ENCODE measurements at places on chromosomes 3 and 15.
A peak's percentile ranks its signal among the peaks of the same experiment; 100 is the strongest.

GRCh38 chr15:75532413-75533250, 46.5 kb downstream of the PTPN9 start:
- DNase-seq, result peak; percentile 6

DNA sequence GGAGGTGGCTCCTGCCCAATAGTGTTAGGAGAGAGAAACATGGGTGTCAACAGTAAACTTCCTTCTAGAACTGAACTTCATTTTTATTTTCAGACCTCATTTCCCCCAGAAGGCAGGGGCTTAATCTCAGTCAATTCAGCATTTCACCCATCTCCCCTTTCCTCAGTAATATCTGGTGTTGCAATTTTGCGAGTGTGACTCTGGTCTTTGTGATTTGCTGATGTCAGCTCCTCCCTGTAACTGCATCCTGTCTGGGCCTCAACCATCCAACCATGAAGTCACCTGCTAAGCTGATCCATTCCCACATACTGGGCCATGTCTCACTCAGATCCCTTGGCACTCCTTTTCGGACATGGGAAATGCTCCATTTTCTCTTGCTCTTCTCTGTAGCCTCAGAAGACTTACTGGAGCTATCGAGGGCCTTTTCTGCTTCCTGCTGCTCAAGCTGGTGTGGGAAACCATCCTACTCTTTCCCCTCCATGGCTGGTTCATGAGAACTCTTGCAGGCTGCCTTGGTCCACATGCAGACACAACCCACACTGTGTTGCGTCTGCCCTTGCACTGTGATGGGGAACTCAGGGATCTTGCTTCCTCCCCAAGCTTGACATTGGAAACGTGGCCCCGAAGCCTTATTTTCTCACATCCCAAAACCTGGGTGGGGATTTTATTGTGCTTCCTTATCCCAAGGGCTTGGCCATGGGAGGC, 24.6 kb downstream of the CCR4 start:
- no peak for DNase-seq

DNA sequence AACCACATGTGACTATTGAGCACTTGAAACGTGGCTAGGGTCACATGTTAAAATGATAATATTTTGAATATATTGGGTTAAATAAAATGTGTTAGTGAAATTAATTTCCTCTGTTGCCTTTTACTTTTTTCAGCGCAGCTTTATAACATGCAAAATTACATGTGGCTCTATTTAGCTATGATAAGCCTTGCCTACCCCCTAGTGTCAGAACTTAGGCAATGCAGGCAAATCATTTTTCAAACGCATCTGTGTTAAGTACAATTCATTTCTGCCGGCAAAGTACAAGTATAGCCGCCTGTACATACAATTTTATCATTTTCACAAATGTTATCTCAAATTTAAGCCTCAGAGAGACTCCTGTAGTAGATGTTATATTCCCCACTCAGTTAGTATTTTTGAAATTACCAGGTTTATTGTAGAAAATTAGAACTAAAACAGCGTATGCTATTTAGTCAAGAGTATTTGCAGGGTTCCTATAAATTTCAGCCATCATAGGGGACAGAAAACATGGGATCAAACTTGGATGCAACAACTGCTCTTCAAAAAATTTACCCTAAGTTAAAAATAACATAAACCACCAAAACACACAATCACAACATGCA, 56.1 kb downstream of the TAFA4 start:
- peak; percentile 65 for DNase-seq

- DNase-seq, result no peak
These were observed 445.4 kb upstream of the DPH6 start for GRCh38 chr15:35991386-35991785.

- DNase-seq, result no peak
These were observed 17.7 kb downstream of the KLF15 start for GRCh38 chr3:126339466-126339865.

Measured in CD4-positive, alpha-beta T cell treated with Interleukin-12 subunit alpha and Interleukin-12 subunit beta, for 1 hour (primary cell).